ENCODE measurements at places on chromosomes 11 and 22. TPM values are rescaled to one million over a fixed set of nuclear protein-coding genes. Genes with fewer than 3 reads are reported as not detected.

Gene OR5P2
- not detected for total RNA-seq

Gene ART1
- total RNA-seq = not detected

Gene PGA5
- 0.16 TPM for total RNA-seq

Gene BIRC3
- 1.8 TPM for total RNA-seq

Gene KIF18A
- total RNA-seq = 6.7 TPM

Gene ARHGAP42
- 12.8 TPM for total RNA-seq

Gene OR4X2
- not detected for total RNA-seq

Gene KCNQ1OT1
- total RNA-seq = 8.1 TPM

Gene APOL1
- 3.3 TPM for total RNA-seq

Gene RAG2
- not detected for total RNA-seq

Gene OR4D5
- total RNA-seq = not detected

Gene PRG3
- not detected for total RNA-seq

Gene TRIM48
- not detected for total RNA-seq

Gene KCNJ11
- not detected for total RNA-seq

Gene NOX4
- total RNA-seq = 28.4 TPM

Gene LMO1
- not detected for total RNA-seq

Gene RNF26
- total RNA-seq = 4.1 TPM

Gene SYTL2
- 106 TPM for total RNA-seq

Gene SYT12
- under 0.01 TPM for total RNA-seq

Measured in hair follicle dermal papilla cell (primary cell).